Stimulated activated CD8-positive, alpha-beta memory T cell treated with anti-CD3 and anti-CD28 coated beads, Interleukin-2, amount 100 ng/mL, for 48 hours (primary cell): ENCODE measurements at places on chromosomes 2 and 18.

- no peak for DNase-seq
These were observed 110.4 kb downstream of the CTIF start for GRCh38 chr18:48649231-48649630.

GRCh38 chr18:26546875-26547645, 1.3 kb downstream of the KCTD1 start:
- no peak for DNase-seq

GRCh38 chr18:36665952-36666351, 162.8 kb downstream of the TPGS2 start:
- no peak for DNase-seq

- no peak for DNase-seq
These were observed 173.7 kb upstream of the FIGN start for GRCh38 chr2:163909411-163910080.

- DNase-seq: no peak
These were observed 72.9 kb upstream of the RBM44 start for GRCh38 chr2:237725661-237726060.

DNA sequence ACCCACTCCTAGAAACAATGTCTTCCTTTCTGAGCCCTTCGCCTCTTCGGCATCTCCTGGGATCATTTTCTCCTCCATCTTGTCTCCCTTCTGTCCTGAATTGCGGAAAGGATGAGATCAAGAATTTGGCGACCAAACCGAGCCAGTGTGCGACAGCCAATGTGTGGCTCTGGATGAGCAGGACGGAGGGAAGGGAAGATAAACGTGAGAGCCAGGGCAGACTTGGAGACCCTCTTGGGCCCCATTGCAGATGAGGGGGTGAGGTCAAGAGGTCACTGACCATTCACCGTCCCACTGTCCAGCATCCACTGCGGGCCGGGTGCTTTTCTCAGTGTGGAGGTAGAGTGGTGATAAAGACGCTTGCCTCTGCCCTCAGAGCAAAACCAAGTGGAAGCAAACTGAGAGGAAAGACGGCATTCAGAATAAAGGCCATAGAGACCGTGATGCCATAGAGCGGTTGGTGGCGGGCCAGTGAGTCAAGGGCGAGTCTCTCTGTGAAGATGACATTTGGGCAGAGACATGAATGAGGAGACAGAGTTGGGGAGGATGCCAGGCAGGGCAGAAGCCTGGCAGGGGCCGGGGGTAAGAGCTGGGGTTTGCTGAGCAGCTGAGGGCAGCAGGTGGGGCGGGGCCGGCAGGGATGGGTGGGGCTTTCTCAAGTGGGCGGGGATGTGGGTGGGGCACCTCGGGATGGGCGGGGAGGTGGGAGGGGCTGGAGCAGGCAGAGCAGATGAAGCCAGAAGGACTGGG, 55.6 kb downstream of the ACAA2 start:
- no peak for DNase-seq

DNA sequence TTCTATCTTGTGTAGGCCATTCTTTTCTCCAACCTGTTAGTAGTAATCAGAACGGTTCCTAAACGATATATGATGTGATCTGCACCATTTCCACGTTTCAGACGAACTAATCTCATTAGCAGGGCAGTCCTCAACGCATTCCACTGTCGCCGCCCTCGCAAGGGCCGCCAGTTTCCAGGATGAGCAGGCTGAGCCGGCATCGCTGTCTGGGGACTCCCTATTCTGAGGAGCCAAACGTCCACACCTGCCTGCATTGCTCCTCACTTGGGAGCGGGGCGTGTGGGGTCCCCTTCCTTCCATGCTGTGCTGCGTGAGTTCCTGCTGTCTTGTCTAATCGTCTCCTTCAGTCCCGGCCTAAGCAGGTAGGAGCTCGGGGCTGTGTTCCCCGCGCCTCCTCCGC, 76.6 kb downstream of the PSMG2 start:
- no peak for DNase-seq

- DNase-seq: no peak
These were observed 27.6 kb upstream of the OTOS start for GRCh38 chr2:240168041-240168440.

DNA sequence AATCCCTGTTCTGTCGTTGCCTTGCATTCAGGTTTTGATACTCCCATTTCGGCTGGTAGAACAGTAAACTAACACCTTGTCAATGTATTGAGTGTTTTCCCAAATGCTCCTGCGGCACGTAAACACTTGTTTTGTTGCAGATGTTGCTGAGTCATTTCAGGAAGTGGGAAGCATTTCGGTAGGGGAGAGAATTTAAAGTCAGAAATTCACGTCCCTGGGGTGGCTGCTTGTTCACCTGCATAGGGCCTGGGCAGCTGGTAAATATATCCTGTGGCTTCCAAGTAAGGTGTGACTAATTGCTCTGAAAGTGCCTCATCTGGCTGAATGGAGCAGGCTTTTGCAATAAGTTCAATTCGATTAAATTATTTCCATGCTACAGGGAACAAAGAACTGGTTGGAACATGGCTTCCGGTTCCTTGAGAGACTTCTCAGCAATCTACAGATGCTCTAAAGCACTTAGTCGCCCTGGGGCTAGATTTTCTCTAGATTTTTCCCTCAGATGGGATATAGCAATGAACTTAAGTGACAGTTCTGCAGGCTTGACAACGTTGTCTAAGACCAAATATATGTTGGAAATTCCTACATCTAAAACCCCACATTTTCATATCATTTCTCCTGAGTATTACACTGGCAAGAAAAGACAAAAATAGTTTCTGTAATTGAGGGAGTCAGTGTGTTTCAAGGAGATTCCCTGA, 5.2 kb downstream of the GALR1 start:
- DNase-seq: no peak

GRCh38 chr18:63820694-63821093, 45.5 kb downstream of the SERPINB7 start:
- DNase-seq: no peak

GRCh38 chr2:75381032-75381431, 179.7 kb downstream of the EVA1A start:
- DNase-seq: no peak

GRCh38 chr2:191607096-191607495, 70.8 kb upstream of the NABP1 start:
- no peak for DNase-seq

DNA sequence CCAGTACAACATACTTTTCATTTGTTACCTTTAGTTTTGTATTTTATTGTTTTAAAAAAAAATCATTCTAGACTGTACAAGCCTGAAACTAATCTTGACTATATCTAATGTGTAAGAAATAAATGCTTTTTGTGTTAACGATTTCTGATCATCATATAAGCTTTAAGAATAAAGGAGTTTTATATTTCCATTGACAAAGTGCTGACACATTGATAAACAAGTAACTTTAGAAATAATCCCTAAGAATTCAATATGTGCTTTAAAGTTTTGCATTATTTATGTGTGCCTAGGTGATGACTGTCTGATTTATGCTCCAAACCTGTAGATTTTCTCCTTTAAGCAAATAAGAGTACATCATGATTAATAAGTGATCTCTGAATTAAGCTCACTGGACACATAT, 247.2 kb upstream of the BOD1L2 start:
- no peak for DNase-seq

DNA sequence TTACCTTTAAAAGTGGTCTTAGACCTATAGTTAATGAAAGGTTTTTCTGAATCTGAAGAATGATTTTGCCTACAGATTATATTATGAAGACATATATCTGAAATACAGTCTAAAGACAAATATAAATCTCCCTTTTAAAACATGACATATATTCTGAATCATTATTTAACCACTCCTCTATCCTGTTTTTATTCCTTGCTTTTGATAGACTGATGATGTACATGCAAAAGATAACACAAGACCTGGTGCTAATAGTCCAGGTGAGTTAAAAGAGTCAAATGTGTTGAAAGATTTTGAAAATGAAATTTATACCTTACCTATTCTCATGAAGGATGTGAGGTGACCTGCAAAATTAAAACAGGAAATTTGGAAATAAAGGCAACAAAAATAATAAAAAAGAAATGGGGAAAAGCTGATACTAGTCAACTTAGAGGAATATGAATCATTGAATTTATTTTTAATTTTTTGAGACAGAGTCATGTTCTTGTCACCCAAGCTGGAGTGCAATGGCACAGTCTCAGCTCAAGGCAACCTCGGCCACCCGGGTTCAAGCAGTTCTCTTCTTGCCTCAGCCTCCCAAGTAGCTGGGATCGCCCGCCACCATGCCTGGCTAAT, 29.3 kb downstream of the DDX1 start:
- DNase-seq: no peak
